ENCODE measurements at places on chromosomes 6 and 20.
A peak's percentile ranks its signal among the peaks of the same experiment; 100 is the strongest.

DNA sequence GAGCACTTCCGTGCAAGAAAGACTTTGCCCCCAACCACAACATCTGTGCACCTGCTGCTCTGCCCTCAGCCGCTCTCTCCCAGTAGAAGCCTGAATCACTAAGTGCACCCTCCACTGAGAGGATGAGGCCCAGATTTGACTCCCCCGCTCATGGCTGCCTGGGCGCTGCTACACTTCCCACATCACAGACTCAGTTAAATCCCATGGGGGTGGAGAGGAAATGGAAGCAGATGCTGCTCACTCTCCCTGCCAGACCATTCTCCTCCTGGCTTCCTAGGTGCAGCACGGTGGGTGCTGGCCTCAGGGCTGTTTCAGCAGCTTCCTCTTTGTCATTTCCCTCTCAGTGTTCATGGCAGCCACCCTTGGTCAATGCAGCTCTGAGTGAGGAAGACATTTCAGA lies 4.8 kb downstream of the CST5 start:
- DNase-seq: no peak

- no peak for DNase-seq
Observed at GRCh38 chr6:13164291-13164690, 164.0 kb downstream of the TBC1D7 start.

- DNase-seq: peak; percentile 68
Observed at GRCh38 chr6:75437421-75437891, 56.1 kb downstream of the FILIP1 start.

- DNase-seq: no peak
Observed at GRCh38 chr20:47244451-47244850, 112.0 kb downstream of the ZMYND8 start.

GRCh38 chr6:147834084-147834776 lies 325.7 kb downstream of the SAMD5 start:
- DNase-seq: no peak

DNA sequence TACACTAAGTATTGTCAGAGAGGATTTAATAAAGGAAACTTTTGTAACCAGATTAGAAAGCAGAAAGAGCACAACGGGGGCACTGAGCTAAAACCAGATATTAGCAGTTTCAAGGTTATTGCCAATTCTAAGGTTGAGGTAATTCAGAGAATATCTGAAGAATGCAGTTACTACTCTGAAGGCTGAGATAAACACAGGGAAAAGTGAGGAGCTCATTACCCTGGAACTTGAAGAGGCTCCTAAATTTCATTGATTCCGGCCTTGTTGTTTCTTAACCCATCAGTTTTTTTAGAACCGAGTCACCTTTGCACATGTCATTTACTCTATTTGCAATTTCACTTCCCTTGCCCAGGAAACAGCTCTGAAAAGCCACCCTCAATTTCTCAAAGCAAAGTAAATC lies 72.4 kb upstream of the BTBD3 start:
- peak; percentile 26 for DNase-seq

- no peak for DNase-seq
Observed at GRCh38 chr6:24940311-24940917, 4.7 kb upstream of the RIPOR2 start.
